ENCODE measurements at places on chromosomes 1 and 21. TPM values are rescaled to one million over a fixed set of nuclear protein-coding genes. Genes with fewer than 3 reads are reported as not detected.

- DNase-seq = peak; percentile 18
- peaks cover 45% of the 10 kb centered on the region for H3K36me3 ChIP-seq
- no peaks in the 10 kb centered on the region for H3K4me1 ChIP-seq
These were observed 20.0 kb downstream of the SLC16A4 start for GRCh38 chr1:110370827-110371226.

DNA sequence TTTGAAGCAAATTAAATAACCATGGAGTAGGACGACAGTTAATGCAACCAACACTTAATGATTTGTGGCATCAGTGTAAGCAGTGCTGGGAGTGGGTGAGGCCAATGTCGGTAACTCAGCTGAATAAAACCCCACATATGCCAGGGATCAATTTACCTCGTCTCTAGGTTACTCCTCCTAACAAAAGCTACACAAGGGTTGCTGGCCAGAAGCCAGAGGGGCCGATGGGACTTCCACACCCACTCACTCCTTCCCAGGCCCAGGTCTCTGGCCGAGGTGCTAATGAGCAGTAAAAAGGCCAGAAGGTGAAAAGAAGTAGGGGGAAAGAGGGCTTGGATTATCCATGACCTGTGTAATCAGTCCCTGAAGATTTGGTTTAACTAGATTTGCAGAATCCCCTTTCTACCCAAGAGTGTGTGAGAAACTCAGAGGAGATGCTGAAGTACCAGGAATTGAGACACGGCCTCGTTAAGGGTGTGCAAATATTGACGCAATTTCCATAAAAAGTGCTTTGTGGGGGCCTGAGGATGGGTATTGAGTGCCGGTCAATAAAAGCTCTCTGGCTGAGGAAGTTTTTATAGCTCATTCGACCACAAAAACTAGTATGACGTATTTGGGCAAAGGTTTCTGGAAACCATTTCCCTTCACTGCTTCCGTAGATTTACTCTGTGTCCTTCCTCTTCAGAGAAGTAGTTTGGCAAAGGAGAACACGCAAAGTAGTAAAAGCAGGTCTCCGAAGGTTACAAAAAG is 145.5 kb downstream of the TBX15 start:
- H3K4me1 ChIP-seq = no peaks in the 10 kb centered on the region
- H3K27ac ChIP-seq = no peak overlapping the region
- H3K36me3 ChIP-seq = no peaks in the 10 kb centered on the region
- H3K4me3 ChIP-seq = no peak overlapping the region

DNA sequence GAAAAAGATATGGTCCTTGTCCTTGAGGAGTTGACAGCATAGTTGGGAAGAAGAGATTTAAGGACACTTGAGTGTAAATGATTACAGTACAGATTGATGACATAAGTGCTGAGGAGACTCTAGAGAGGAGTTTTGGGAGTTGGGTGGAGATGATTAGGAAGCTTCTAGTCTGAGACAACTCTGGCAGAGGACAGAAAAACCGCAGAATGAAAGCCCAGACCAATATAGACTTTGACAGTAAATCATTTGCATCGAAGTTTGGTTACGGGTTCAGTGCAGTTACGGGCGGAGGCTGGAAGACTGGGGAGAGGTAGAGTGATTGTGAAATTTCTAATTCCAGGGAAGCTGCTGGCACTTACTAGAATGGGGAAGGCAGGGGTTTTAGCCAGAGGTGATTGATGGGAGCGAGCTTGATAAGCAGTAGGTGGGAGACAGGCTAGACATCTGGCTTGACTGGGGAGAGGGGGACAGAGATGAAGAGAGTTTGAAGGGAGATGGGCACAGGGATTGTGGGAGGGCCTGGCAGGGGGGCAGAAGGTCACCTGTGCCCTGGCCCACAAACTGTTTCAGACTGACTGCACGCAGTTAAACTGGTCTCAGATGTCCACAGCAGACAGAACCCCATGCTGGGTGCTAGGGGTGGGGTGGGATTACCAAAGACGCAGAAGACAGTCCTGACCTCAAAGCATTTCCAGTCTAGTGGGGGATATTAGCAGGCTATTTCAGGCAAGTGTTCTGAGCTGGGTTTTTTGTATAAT is 20.1 kb downstream of the SH2D2A start:
- no peak for DNase-seq
- H3K36me3 ChIP-seq = peaks cover 89% of the 10 kb centered on the region

DNA sequence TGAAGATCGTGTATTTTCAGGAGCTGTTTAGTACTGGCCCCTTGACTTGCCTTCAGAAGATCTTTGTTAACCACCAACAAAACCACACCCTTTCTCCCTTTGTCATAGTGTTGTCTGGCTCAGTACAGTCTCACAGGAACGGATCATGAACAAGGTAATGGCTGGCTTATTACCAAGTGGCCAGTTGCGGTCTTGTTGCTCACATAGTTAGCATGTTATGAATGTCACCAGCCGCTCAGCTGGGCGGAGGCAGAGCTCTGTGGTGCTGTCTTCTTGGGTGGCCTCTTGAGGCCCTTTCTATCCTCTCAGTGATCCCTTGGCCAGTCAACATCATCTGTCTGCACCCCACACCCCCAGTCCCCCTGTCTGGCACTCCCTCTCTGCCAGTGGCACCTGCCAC is 21.4 kb downstream of the CNIH3 start:
- H3K4me1 ChIP-seq = no peaks in the 10 kb centered on the region
- no peak for DNase-seq
- H3K27ac ChIP-seq = no peak overlapping the region
- no peak overlapping the region for H3K4me3 ChIP-seq

DNA sequence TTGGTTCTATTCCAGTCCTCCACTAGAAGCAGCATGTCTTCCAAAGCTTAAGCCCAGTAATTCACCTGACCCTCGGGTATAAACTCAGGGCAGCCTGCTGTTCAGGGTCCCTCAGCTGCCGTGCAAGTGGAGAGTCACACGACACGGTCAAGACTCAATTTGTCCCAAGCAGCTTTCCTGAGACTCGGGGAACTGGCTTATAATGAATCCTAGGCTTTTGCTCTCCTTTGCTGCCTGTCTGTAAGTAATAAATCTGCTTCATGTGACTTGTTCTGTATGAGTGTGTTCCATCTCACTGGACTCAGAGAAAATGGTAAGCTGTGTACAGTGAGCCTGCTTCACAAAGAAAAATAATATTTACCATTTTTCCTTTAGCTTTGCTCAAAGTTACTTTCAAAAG is 119.8 kb downstream of the CYYR1 start:
- H3K27me3 ChIP-seq = no peaks in the 10 kb centered on the region
- H3K4me3 ChIP-seq = no peak overlapping the region
- DNase-seq = no peak

DNA sequence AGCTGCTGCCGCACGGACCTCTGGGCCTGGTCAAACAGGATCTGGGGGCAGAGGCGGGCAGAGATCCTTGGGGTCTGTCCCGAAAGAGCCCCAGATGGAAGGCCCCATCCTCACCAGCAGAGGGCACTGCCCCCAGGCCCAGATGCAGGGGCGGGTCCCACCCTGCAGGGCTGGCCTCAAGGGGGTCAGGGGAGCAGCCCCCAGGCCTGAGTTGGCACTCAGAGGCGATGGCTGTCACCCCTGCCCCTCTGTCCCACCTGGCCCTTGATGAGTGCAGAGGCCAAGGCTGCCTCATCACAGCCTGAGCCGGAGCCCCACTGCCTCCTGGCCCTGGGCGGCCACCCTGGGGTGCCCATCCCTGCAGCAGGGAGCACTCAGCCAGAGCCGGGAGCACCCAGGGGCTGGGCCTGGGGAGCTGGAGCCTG is 5.7 kb downstream of the ACAP3 start:
- peaks cover 11% of the 10 kb centered on the region for H3K36me3 ChIP-seq
- H3K27ac ChIP-seq = no peak overlapping the region
- H3K27me3 ChIP-seq = no peaks in the 10 kb centered on the region
- no peak overlapping the region for H3K4me3 ChIP-seq
- no peak for DNase-seq

DNA sequence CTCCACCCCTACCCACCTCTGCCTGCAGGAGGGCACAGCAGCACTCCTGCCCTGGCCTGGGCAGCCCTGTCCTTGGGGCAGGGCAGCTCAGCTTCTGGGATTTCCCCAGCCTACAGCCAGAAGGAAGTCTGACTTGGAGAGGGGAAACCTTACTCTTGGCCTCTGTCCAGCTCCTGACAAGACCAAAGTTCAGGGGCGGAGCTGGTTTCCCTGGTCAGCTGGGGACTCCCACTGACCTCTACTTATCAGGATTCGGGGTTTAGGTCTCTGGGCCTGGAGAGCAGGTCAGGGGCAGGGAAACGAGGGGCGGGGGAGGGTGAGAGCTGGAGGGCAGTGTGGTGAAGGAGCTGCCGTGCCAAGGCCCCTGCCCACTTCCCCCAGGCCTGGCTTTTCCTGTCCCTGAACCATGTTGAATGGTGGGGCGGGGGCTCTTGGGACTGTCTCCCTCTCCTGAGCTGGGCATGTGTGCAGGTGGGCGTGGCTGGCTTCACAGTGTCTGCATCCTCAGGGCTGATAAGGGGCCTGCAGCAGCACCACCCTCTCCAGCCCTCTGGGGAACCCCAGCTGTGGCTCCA is 16.8 kb upstream of the ETV3 start:
- DNase-seq = peak; percentile 83
- peaks cover 26% of the 10 kb centered on the region for H3K4me1 ChIP-seq
- peak overlapping the region; percentile 1 for H3K27ac ChIP-seq
- no peaks in the 10 kb centered on the region for H3K36me3 ChIP-seq
- no peak overlapping the region for H3K4me3 ChIP-seq
- peaks cover 7% of the 10 kb centered on the region for H3K27me3 ChIP-seq

KRTAP22-1 gene
- polyA plus RNA-seq = not detected

SLFNL1 gene
- polyA plus RNA-seq = 0.85 TPM
